HS-5 (cell line): ENCODE measurements at places on chromosomes 1 and 21.
A peak's percentile ranks its signal among the peaks of the same experiment; 100 is the strongest.

GRCh38 chr1:159187033-159187432 lies 15.6 kb downstream of the CADM3 start:
- DNase-seq: no peak

GRCh38 chr1:117017062-117017461 lies 15.5 kb downstream of the CD101 start:
- DNase-seq: no peak

DNA sequence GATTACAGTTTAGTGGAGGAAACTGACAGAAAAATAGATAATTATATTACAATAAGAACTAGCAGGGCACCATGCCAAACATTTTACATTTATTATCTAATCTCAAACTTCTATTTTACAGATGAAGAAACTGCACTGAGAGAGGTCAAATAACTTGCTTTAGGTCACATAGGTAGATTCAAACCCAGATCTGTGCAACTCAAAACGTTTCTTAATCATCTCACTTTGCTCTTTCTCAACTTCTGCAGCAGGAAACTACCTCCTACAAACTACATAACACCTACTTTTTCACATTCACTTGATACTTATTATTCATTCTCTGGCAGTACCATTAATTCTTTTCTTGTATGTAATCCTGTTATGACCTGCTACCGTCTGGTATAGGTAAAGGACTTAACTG lies 49.9 kb upstream of the BCL10 start:
- no peak for DNase-seq

GRCh38 chr1:24362982-24363614 lies 43.9 kb downstream of the GRHL3 start:
- peak; percentile 42 for DNase-seq

DNA sequence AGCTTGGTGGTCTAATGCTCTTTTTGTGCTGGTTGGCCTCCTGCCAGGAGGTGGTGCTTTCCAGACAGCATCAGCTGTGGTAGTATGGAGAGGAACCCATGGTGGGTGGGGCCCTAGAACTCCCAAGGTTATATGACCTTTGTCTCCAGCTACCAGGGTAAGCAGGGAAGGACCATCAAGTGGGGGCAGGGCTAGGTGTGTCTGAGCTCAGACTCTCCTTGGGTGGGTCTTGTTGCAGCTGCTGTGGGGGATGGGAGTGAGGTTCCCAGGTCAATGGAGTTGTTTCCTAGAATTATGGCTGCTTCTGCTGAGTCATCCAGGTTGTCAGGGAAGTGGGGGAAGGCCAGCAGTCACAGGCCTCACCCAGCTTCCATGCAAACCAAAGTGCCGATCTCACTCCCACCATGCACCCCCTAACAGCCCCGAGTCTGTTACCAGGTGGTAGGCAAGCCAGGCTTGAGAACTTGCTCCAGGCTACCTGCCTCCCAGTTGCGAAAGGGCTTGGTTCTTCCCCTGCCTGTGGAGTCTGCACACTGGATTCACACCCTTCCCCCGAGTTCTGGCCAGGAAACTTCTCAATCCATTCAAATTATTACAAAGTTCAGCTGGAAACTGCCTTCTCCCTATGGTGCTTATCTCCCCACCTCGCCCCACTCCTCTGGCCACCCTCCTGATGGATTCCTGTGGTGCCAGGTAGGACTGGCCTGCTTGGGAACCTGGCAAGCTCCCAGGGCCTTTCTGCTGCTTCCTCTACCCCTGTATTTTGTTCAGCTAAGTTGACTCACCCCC lies 37.8 kb downstream of the DRAM2 start:
- no peak for DNase-seq

DNA sequence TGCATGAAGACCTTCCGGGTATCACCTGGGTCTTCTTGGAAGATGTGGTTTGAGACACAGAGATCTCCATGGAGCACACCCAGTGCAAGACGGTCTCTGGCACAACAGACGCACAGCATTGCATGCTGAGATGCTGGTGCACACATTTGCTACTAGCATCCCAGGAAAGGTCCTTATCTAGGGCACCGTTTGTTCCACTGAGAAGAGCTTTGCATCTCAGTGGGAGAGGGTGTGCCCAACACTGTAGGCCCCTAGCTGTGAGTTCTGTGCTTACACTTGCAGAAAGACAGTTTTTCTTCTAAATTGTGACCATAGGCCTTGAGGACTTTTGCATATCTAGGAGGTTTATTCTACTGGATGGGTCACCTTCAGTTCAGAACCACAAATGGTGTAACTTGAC lies 554.1 kb downstream of the MATN1 start:
- DNase-seq: no peak

GRCh38 chr1:1778663-1779319 lies 521 bp upstream of the NADK start:
- DNase-seq: no peak

DNA sequence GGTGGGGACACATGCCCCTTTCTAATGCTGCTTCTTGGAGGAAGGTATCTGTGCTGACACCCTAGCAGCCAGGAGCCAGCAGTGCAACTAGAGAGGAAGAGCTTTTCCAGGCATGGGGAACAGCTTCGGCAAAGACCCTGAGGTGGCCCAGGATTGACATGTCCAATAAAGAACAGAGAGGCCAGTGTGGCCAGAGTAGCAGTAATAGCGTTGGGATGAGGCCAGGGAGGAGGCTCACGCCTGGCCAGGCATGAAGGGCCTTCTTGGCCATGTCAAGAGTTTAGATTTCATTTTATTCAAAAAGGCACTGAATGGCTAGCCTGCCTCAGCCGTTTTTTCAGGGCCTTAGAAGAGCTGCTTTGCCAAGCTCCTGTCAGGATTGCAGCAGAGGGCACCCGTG lies 16.3 kb upstream of the ADAMTSL4 start:
- no peak for DNase-seq

GRCh38 chr1:42141978-42142377 lies 11.2 kb upstream of the GUCA2B start:
- no peak for DNase-seq

GRCh38 chr1:158362482-158362881 lies 8.8 kb downstream of the CD1E start:
- no peak for DNase-seq

- DNase-seq: no peak
Measured at GRCh38 chr1:91572044-91572443, 71.4 kb downstream of the CDC7 start.

- DNase-seq: no peak
Measured at GRCh38 chr1:226722240-226722900, 16.7 kb downstream of the ITPKB start.

GRCh38 chr1:43853161-43853921 lies 80.3 kb upstream of the ARTN start:
- no peak for DNase-seq

GRCh38 chr1:174262349-174263241 lies 103.3 kb downstream of the RABGAP1L start:
- peak; percentile 9 for DNase-seq

DNA sequence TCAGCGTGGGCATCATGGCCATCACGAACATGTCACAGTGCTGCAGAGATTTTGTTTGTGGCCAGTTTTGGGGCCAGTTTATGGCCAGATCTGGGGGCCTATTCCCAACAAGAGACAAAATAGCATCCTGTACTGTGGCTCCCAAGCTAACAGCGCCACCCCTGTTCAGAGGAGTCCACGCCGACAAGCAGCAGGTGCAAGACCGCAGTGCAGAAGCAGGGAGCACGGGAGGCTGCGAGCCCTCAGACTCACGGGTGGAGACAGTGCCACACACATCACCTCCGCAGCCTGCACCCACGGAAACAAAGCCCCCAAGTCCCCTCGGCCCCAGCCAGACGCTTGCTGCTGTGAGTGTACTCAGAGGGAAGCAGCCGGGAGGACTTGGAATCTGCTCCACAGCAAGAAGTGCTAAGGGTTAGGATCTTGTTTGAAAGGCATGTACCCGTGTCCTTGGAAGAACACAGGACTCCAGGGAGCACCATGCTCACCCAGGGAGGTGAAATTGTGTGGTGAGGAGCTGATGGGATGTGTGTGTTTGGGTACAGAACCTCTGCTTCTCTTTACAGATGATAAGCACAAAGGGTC lies 7.1 kb downstream of the TCP10L start:
- DNase-seq: no peak

- DNase-seq: no peak
Measured at GRCh38 chr1:63414691-63415365, 47.4 kb downstream of the ALG6 start.

DNA sequence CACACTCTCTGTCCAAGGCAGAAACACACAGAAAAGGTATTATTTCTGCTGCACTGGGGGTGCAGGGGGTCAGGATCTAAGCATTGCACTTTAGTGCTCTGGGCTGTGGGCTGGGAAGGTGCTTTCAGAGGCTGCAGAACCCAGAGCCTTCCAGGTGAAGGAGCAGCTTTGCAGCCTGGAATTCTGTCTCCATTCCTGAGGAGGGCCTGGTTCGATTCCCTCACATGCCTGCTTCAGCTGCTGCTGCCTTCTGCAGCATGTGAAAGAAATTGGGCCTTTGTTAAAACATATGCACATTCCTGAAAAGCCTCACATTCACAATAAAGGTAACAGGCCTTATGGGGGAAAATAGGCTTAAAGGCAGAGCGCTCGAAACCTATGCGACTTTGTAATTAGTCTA lies 35.9 kb downstream of the VTCN1 start:
- no peak for DNase-seq

DNA sequence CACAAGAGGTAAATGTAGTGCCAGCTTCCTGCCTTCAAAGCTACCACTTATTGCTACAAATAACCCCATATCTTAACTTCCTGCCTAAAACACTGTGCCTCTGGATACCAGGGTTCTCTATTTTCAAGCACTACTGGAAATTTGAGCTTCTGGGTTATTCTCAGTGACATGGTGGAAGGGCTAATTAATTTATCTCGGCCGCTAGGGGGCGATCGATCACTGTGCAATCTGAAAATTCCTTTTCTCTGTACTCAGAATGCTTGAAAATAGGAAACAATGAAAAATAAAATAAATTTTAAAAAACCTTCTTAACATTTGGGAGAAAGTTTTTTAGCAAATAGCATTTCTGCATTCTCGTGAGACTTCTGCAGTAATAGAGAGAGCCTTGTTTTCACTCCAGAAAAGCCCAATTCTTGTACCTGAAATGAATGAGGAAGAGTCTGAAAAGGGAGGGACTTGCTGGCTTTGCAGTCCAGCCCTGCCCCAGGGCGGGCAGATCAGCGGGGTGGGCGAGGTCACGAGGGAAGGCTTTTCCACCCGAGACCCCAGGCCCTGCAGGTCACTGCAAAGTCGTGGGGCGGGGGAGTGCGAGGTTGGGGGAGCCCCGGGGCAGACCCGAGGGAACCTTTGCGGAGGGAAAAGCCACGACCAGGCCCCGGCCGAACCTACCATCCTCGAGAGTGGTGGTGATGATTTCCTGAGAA lies 276.7 kb downstream of the PCP4 start:
- no peak for DNase-seq

DNA sequence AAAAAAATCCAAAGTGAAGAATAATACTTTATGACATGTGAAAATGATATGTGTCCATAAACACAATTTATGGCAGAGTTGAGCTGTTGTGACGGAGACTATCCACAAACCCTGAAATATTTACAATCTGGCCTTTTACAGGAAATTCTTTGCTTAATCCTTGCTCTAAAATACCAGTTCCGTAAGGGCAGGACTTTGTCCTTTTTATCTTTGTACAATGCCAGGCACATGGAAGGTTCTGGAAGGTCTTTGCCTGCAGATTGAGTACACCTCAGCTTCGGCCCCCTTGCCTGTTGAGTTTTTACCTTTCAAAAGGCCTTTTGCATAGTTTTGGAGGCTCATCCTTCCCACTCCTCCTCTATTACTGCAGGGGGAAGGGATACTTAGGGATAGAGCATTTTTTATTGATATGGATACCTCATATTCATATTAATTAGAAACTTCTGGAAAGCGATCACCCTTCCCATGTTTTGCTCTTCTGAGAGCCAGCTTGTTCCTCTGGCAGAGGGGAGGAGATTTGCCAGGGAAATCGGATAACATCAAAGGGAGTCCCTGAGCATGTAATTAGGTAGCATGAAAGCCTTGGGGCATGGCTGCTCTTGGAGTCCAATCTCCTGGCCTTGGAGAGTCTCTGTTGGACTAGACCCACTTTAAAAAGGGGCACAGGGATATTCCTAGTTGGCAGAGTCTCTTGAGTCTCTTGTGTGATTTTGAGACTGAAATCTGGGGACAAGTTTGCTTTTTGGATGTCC lies 217.1 kb downstream of the KCNJ6 start:
- DNase-seq: no peak

DNA sequence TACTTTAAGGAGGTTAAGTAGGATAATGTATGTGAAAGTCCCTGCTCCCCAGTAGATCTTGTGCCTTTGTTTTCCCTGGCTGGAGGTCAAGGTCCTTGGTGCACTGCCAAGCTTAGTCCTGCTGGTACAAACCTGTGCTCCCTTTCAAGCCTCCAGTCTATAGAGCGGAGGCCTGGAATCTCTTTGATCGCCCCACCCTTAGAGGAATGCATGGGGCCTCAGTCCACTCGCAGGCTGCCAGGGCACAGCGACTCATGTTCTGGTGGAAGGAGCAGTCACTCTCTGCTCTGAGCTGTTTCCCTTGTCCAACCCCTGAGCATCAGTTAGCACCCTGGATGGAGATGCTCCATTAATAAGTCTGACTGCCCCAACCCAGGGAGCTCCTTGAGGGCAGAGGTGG lies 121.8 kb downstream of the HMGB4 start:
- DNase-seq: peak; percentile 8

- no peak for DNase-seq
Measured at GRCh38 chr1:109539676-109540075, at the start of gene GPR61. TSS of gene GPR61 (plus strand) at chr1:109539872. CDS start at chr1:109543023, 3,151 bp downstream.

GRCh38 chr1:42206164-42206563 lies 41.6 kb upstream of the GUCA2A start:
- DNase-seq: no peak

DNA sequence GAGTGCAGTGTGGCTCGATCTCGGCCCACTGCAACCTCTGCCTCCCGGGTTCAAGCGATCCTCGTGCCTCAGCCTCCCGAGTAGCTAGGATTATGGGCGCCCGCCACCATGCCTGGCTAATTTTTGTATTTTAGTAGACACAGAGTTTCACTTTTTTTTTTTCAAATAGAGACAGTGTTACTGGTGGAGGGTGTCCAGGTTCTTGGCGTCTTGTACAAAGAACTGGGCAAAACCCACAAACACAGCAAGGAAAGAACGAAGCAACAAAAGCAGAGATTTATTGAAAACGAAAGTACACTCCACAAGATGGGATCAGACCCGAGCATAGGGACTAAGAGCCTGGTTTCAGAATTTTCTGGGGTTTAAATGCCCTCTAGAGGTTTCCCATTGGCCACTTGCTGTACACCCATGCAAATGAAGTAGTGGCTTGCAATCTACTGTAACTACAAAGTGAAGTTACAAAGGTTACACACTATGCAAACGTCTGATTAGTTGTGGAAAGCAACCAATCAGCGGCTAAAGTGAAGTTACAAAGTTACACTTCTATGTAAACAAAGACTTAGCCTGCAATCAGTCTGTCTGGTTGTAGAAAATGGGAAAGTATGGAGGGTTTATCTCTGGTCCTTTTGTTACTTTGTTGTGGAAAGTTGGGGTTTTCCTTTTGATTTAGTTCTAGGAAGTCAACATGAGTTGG lies 199.1 kb downstream of the DYRK1A start:
- DNase-seq: no peak

DNA sequence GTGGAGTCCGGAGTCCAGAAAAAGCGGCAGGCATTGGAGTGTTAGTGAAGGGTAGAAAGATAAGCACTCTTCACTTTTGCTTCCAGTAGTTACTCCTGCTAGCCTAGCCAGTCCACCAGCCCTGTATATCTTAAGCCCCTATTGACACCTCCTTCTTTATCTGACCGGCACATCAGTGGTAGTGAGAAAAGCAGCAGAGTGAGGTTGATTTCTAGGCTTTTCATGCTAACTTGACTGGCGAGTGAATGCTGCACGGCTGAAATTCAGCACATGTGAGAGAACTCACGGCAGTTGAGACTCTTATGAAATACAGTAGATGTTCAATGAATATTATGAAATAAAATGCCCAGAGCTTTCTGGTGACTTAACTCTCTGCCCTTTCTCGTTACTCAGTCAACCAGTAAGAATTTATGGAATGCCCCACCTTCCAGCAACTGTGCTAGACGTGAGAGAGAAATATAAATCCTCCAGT lies 128.2 kb downstream of the CACHD1 start:
- DNase-seq: peak; percentile 79
